ENCODE measurements at places on chromosomes 6 and 20.
A peak's percentile ranks its signal among the peaks of the same experiment; 100 is the strongest.

GRCh38 chr20:32664012-32664677 lies 9.6 kb downstream of the C20orf203 start:
- DNase-seq = no peak

- no peak for DNase-seq
Observed at GRCh38 chr20:62854121-62854520, 7.5 kb downstream of the TCFL5 start.

DNA sequence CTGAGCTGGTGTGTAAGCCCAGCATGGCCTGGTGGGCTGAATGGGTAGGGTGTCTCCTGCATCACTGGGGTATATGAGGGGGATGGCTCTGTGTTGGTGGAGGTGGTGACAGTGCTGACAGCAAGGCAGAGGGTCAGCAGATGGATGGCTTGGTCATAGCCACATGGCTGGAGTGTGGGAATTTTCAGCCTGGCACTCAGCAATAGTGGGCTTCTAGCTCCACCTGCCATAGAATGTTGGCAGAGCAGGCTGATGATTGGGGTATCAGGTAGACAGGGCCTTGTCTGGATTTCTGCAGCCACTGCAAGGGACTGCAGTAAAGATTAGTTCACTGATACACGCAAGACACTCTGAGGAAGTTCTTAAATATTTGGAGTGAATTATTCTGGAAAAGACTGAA lies 137.5 kb upstream of the BACH2 start:
- no peak for DNase-seq

GRCh38 chr6:42618686-42619085 lies 54.9 kb downstream of the UBR2 start:
- no peak for DNase-seq

DNA sequence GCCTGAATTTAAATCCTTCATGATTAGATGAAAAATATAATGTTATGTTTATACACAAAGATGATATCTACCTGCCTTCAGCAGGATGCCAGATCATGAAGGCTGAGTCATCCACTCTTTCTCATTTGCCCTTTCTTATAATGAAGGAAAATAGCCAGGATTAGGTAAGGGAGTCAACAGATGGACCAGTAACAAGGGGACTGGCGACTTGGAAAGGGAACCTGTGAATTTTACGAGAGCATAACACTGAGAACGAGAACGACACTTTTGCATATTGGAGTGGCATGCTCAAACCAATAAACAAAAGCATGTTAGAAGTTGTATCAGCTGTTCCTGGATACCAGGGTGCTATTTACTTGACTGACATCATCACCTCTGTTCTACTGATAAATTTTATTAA lies 154.0 kb downstream of the LAMP5 start:
- no peak for DNase-seq

- no peak for DNase-seq
Observed at GRCh38 chr6:23087471-23087870, 518.1 kb downstream of the HDGFL1 start.

DNA sequence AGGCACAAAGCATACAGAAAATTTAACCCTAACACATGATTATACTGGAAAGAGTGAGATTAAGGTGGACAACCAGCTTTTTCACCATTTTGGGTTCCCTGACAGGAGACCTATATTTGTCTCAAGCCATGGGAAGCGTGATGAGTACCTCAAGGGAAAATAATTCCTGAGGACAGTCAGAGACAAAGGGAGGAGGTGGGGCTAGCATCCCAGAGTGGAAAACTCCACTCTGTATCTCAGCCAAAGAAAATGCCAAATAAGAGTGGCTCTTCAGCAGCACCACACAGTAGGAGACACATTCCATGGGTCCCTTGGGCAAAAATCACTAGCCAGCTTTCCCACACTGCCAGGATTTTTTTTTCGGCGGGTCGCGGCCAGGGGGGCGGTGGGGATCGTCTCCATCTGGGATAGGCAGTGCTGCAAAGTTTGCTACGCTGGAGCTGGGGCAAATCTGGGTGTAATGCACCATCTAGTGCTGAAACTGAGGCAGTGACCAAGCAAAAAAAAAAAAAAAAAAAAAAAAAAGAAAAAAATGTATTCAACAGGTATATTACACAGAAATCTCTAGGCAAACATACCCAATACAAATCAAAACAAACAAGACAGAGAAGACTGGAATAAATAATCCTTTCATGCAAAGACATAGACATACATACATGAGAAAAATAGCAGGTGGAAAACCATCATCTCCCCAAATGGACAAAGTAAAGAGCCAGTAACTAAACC lies 77.3 kb upstream of the SLC35F1 start:
- no peak for DNase-seq

DNA sequence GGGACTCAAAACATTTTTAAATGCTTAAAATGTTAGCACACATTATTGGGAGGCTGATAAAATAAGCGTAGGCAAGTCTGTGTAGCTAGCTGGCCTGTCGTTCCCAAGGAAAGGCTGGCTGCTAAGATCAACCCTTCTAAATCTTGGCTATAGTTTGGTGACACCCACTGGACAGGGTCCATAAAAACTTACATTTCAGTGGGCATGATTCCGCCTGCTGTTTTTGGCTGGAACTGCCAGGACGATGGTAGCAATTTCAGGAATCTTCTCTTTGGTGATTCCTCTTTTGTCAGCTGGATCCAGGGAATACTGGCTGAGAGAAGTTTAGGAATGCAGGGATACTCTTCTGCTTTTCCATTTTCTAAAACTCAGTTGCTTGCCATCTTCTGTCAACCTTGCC lies 162.2 kb downstream of the NKAIN2 start:
- no peak for DNase-seq

DNA sequence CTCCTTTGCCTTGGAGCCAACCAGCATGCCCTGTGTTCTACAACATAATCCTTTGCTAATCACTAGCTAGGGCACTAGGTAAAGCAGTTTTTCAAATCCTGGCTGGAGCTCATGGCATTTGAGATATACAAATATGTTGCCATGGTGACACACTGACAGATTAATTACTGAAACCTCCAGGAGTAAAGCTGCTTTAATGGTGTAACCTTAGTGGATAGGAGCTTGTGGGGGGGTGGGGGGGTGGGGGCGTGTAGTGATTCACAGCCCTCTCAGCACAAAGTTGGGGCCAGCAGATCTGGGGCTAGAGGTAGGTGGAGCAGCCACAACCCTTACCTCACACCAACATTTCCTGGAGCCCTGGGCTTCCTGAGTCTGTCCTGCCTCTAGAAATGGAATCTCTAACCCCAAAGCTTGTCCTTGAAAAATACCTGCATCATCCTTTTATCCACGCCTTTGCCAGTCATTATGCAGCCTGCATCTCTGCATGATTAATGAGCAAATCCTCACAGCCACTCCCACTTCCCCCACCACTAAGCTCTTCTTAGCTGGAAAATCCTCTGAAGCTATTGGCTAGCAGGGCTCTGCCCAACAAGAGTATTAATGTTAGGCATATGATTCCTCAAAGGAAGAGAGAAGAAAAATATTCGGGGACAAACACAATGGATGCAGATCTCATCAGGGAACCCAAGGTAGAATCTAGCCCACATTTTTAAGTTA lies 84.5 kb upstream of the PRND start:
- DNase-seq = no peak

DNA sequence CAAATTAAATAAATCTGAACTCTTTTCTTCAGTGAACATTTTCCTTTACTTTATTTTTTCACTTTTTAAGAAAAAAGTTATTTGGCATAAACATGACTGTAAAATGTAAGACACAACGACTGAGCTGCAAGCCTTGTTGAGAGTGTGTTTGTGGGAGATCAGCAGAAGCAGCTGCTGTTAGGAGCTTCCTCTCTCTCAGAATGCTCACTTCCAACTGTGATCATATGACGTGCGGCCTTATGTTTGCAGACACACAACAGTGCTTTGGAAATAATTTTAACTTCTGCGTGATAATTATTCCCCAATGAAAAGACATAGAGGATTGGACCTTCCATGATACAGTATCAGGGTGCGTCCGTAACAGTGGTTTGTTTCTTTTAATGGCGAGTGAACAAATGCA lies 104.0 kb downstream of the ARHGAP18 start:
- peak; percentile 12 for DNase-seq

GRCh38 chr6:18022398-18023231 lies 35.2 kb upstream of the KIF13A start:
- no peak for DNase-seq

DNA sequence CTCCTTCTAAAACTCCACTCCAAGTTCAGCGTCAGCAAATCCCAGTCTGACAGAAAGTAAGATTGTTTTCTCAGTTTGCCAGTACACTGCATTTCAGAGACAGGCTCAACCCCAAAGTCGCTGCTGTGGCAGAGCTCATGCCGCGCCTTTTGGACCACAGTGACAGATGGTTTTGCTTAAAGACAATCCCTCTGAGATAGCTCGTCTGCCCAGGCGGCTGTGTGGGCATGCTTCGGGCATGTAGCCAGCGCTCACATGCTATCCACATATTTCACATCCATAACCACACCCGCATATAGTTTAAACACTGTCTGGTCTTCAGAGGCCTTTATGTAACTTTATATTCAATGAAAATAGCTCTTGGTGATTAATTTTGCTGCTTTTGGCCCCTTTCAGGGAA lies 14.7 kb upstream of the PXDC1 start:
- no peak for DNase-seq

GRCh38 chr6:118735320-118735719 lies 83.9 kb upstream of the CEP85L start:
- no peak for DNase-seq

DNA sequence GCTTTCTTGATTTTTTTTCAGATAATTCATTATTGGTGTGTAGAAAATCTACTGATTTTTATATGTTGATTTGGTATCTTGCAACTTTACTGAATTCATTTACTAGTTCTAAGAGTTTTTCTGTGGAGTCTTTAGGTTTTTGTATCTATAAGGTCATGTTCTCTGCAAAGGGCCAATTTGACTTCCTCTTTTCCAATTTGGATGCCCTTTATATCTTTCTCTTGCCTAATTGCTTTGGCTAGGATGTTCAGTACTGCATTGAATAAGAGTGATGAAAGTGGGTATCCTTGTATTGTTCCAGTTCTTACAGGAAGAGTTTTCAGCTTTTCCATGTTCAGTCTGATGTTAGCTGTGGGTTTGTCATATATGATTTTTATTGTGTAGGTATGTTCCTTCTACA lies 14.4 kb upstream of the NKX2-4 start:
- no peak for DNase-seq

DNA sequence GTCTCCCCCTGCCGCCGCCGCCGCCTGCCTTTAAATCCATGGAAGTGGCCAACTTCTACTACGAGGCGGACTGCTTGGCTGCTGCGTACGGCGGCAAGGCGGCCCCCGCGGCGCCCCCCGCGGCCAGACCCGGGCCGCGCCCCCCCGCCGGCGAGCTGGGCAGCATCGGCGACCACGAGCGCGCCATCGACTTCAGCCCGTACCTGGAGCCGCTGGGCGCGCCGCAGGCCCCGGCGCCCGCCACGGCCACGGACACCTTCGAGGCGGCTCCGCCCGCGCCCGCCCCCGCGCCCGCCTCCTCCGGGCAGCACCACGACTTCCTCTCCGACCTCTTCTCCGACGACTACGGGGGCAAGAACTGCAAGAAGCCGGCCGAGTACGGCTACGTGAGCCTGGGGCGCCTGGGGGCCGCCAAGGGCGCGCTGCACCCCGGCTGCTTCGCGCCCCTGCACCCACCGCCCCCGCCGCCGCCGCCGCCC lies 474 bp downstream of the CEBPB start:
- DNase-seq = peak; percentile 77

GRCh38 chr6:105786449-105786848 lies 299.7 kb upstream of the PRDM1 start:
- no peak for DNase-seq

- no peak for DNase-seq
Observed at GRCh38 chr6:154689493-154690255, 43.5 kb upstream of the SCAF8 start.

GRCh38 chr20:17872959-17873358 lies 95.6 kb downstream of the SNX5 start:
- DNase-seq = no peak

DNA sequence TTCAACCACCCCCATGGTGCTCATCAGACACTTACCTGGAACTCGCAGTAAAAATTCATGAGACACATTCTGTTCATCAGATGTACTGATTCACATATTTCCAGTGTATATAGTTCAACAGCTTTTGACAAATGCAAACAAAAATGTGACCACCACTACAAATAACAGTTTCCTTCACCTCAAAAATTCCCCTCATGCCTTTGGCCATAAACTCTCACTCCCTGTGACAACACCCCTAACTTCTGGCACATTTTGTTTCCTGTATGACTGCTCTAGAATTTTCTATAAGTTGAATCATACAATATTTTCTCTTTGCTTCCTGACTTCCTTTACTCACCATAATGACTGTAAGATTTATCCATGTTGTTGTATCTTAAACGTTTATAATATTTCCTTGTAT lies 63.7 kb downstream of the C6orf118 start:
- no peak for DNase-seq

- no peak for DNase-seq
Observed at GRCh38 chr6:124298730-124299129, 495.1 kb downstream of the NKAIN2 start.

DNA sequence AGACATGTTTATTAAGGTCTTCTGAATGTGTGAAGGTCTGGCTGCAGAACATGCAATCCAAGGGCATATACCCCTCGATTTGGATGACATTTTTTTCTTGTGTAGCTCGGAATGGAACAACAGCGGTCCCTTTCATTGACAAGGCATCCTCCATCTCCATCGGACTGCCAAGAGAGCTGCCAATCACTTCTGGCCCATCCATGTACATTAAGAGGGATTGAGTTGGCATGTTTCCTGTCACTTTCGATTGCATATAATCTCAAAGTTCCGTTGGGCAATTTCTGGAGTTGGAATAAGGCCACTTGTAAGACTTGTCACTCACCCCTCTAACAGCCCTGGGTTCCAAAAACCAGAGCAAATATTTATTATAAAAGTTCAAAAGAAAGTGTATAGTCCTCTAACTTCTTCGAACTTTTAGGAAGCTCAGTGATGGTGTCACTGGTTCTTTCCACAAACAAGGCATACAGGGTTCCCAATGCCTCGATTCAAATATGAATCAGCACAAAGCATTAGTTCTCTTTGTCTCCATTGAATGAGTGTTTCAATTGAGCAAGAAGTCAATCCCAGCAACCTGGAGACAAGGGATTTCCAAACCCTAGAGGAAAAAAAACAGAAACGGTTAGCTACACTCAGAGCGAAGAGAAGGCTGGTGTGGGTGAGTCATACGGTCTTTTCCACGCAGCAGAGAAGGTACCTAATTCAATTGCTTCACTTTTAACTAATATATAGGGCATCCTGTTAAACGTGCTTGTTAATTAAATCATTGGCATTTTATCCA lies 10.9 kb downstream of the ZNF217 start:
- DNase-seq = no peak

DNA sequence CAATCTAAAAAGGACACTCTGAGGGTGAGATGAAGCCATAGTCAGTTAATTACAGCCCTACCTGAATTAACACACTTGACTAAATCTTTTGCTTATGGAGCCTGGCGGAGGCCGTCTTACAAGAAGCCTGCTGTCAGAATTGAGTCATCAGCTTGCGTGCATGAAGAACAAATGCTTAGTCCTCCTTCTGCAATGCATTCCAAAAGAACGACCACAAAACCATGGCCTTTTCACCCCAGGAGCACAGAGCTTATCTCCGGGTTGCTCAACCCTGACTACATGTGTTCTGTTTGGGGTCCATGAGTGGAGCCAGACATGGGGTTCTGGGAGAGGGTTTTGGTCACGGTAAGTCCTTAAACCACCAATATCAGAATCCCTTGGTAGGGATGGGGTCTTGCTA lies 318.1 kb downstream of the CLIC5 start:
- no peak for DNase-seq

Measured in bone marrow (tissue), 2 donors.